ENCODE measurements at places on chromosomes 4 and X. TPM values are rescaled to one million over a fixed set of nuclear protein-coding genes. Genes with fewer than 3 reads are reported as not detected.

The FGA gene
- polyA plus RNA-seq, result not detected

- DNase-seq, result no peak
Observed at GRCh38 chr4:76581077-76581962, 146.3 kb downstream of the SHROOM3 start.

The GDPD2 gene
- polyA plus RNA-seq, result not detected

DNA sequence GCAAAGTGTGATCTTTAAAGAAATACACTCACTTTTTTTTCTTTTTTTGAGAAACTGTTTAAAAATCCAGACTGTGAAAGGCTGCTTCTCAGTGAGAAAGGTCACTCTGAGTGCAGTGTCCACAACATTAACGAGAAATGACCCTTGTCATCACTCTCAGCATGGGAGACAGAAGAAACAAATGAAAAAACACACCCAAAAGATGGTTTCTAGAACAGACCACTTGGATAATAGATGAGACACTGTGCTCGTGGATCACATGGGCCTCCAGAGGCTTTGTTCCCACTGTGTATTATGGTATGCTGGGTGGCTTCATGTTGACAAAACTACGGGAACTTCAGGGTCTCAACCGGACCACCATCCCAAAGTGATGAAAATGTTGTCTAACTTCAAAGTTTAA lies 64.9 kb downstream of the NEUROG2 start:
- no peak for DNase-seq

DNA sequence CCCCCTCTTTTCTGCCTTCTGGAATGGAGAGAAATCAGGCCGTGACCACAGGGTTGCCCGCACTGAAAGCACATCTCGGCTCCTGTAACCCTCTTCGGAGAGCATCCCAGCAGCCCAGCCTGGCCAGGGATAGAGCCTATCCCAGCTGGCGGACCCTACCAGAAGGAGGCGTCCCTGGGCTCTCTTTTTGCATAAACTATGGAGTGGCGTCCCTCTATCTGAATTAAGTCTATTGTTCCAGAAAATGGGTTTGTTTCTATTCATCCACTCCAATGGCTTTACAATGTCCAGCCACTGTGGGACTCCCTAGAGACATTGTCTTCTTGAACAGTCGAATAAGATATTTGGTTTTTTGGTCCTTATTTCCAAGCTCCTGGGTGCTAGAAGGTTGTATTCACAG lies 689 bp upstream of the NHSL2 start:
- no peak for DNase-seq

The BRS3 gene
- polyA plus RNA-seq, result not detected

DNA sequence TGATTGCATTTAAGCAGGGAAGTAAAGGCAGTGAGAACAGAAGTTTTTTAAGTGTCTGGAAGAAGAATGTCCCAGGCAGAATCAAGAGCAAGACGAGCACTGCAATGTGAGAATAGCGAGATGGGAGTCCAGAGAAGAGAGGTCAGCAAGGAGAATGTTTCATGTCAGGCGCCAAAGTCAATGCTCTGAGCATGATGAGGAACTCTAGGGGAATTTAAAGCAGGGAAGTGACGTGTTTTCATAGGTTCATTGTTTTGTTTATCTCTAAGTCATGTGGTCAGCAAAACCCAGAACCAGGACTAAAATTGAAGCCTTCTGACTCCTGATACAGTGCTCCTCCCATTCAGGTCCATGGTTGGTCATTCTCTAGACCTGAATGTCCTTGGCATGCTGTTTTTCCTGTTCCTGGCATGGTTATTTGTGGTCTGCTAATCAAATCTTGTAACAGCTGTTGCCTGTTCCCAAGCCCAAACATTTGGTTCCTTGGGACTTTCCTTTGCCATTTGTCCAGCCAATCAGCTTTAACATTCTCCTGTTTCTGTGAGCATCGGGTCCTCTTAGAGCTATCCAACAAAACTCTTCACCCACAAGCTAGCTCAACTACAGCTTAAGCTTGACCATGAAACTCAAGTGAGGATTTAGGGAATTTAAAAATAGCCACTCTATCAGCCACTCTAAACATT lies 37.7 kb downstream of the PTCHD1 start:
- DNase-seq, result no peak

GRCh38 chr4:75101906-75102786 lies 169.2 kb downstream of the PARM1 start:
- no peak for DNase-seq

The CT47B1 gene
- not detected for polyA plus RNA-seq

GRCh38 chrX:48937054-48937907 lies 18.5 kb upstream of the PIM2 start:
- DNase-seq, result no peak

GRCh38 chr4:169765835-169766234 lies 8.1 kb upstream of the HPF1 start:
- no peak for DNase-seq

DNA sequence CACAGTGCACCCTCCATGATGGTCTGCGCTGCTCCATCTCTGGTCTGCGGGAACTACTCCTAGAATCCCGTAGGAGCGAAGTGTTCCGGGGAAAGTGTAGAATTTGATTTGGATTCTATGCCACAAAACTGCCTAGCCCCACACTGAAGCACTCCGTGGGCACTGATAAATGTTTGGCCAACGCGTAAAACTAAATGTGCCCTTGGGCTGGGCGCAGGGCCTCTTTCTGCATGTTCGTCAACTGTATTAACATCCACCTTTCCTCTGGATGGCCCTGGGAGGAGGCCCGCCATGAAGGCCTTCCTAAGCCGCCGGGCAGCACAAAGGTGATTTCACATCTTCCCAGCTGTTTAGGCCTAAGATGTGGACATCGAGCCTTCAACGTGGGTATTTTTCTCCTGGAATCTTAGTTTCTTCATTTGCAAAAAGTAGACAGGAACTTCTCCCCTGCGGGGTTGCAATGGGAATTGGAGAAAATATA lies 2.6 kb downstream of the MSX1 start:
- no peak for DNase-seq

GRCh38 chr4:119040694-119041185 lies 94.9 kb upstream of the MYOZ2 start:
- DNase-seq, result peak; percentile 93

- no peak for DNase-seq
Observed at GRCh38 chr4:47251348-47252135, 212.0 kb downstream of the COMMD8 start.

DNA sequence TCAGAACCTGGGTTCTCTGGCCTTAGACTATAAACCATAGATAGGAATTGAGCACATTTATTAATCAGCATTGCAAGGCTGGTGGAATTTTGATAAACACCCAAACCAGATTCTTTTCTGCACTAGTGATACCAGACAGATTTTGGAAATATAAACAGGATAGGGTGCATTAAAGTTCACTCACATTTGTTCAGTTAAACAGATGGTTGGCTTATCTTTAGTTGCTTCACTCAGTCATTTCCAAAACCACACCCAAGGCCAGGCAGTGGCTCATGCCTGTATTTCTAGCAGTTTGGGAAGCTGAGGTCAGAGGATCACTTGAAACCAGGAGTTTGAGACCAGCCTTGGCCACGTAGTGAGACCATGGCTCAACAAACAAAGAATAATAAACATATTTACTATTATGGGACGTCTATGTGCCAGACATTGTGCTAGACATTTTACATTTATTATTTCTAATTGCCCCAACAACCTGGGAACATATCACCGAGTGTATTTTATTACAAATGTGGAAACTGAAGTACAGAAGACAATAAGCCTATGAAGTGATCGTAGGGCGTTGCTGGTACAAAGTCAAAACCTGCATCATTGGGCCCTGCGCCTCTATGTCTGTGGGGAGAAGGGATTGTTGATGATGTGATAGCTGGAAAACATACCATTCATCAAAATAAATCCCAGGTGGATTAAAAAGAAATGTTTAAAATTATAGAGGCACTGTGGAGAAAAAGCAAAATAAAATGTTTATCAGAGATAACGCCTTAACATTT lies 15.0 kb downstream of the ADD1 start:
- DNase-seq, result peak; percentile 58

DNA sequence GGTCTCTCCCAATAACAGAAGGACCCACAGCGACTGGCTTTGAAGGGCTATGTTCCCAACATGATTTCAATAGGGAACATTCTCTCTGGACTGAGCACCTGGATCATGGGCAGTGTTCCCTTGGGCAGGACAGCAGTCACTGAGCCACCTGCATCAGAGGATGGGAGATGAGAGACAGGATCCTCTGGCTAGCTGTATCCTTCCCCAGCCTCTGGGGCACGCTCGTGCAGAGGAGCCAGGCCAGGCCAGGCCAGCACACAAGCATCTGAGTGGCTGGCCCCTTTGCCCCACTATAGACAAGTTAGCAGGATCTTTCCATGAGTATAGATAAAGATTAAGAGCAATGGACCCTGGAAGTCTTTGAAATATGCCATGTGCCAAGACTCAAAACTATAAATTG lies 66.3 kb downstream of the NEUROG2 start:
- no peak for DNase-seq

- no peak for DNase-seq
Observed at GRCh38 chr4:54400188-54400587, 171.1 kb downstream of the PDGFRA start.

The AFM gene
- polyA plus RNA-seq, result not detected

DNA sequence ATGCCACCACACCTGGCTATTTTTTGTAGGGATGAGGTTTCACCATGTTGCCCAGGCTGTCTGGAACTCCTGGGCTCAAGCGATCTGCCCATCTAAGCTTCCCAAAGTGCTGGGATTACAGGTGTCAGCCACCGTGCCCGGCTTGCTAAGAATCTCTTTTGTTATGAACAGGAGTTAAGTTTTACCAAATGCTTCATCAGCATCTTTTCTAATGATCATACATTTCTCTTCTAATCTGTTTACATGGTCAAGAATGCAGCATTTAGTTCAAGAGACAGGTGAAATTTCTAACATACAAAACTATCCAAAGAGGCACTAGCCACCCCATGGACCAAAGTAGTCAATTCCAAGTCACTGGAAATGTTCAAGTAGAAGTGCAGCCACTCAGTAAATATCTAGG lies 52.5 kb upstream of the IQSEC2 start:
- DNase-seq, result no peak

The RNF212 gene
- 0.51 TPM for polyA plus RNA-seq

DNA sequence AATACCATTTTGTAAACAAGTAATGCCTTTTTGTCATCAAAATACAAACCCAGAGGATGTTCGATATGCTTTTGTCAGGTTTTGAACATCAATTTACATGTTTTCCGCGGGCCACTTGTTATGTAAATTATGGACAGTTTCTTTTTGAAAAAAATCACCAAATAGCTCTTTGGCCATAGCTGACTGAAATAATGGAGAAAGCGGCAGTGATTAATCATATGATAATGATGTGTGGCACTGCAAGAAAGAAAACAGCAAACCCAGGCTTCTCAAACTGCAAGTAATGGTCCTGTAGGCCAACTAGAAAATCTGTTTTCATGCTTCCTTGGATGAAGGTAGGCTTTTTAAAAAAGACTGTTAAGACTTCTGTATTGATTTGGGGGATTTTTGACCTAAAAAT lies 15.6 kb upstream of the SCML1 start:
- DNase-seq, result no peak

DNA sequence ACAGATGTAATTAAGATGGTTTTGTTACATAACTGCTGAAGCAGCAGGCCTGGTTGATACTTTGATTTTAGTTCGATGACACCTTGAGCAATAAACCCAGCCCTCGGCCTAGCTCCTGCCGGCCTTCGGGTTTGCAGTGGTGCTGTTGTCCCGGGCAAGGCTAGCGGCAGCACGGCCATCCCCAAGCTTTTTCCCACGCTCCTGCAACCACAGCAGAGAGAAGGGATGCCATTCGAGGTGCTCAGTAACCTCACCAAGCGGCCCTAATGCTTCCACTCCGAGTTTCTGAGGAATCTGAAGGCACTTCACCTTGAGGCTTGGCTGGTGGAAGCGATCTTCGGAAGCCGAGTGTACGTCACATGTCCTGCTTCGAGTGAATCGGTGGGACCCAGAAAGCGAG lies 182.1 kb downstream of the NAF1 start:
- DNase-seq, result no peak

- no peak for DNase-seq
Observed at GRCh38 chr4:59540311-59540710, 1659.8 kb upstream of the ADGRL3 start.

DNA sequence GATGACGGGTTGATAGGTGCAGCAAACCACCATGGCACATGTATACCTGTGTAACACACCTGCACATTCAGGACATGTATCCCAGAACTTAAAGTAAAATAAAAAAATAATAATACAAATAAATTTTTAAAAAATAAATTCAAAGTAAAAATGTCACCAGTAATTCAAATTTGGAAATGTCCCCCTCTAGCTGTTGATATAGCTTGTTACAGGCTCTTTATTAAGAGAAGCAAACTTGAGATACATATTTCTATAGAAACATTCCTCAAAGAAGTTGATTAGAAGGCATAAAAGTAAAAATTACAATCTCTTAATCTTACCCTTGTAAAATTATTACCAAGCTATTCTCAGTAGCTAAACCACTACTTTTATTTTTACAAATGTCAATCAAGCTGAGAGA lies 1397.0 kb downstream of the FAM133A start:
- no peak for DNase-seq

The GRIA3 gene
- not detected for polyA plus RNA-seq

Data from IMR-90 (cell line).